Stimulated activated CD8-positive, alpha-beta memory T cell treated with anti-CD3 and anti-CD28 coated beads, Interleukin-15, amount 100 ng/mL, for 4 hours (primary cell): ENCODE measurements at places on chromosomes 12 and 14.

DNA sequence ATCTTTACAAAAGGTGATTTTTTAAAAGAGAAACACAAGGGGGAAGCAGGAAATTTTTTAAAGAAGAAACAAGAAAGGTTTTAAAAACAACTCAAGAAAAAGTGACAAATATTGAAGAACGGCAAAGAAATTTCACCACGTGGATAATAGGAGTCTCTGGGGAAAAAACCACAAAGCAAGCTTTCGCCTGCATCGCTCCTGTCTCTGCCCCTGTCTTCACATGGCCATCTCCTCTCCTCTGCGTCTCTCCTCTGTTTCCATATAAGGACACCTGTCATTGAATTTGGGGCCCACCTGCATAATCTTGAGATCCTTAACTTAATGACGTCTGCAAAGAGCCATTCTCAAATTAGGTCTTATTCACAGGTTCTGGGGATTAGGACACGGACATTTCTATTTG lies 175.8 kb downstream of the ETV6 start:
- DNase-seq: no peak

GRCh38 chr14:100526632-100527031 lies 60.6 kb downstream of the BEGAIN start:
- no peak for DNase-seq

DNA sequence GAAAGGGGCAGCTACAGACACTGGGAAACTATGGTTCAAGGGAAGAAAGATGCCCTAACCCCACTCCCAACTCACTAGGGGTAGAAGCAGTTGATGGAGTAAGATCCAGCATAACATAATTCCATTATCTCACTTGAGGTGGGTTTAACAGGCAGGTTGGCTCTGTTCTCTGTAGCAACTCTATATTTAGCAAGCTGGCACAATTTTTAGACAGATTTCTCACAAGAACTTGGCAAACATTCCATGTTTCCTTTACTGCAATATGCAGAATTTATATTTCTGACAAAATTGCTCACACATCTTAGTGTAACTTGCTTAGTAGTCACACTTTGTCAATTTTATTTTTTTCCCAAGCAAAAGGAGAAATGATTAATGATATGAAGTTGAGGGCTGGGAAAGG lies 475.4 kb downstream of the RMST start:
- DNase-seq: no peak

GRCh38 chr12:2248901-2249381 lies 196.2 kb downstream of the CACNA1C start:
- no peak for DNase-seq

GRCh38 chr14:26621807-26622560 lies 24.2 kb upstream of the NOVA1 start:
- no peak for DNase-seq

- no peak for DNase-seq
Measured at GRCh38 chr12:94712815-94713515, 62.6 kb upstream of the TMCC3 start.

DNA sequence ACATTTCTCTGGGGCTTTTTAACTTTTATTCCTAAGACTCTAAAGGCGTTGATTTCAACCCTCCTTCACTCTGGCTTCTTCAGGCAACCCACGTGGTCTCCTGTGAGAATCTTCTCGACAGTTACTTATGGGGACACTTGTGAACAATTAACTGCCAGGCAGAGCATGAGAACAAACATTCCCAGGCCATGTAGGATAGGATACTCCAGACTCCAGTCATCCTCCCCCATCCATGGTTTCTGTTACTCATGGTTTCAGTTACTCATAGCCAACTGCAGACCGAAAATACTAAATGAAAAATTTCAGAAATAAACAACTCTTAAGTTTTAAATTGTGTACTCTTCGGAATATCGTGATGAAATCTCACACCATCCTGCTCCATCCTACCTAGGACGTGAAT lies 19.5 kb downstream of the GPR68 start:
- no peak for DNase-seq

- no peak for DNase-seq
Measured at GRCh38 chr12:119230807-119231206, 52.1 kb downstream of the HSPB8 start.

DNA sequence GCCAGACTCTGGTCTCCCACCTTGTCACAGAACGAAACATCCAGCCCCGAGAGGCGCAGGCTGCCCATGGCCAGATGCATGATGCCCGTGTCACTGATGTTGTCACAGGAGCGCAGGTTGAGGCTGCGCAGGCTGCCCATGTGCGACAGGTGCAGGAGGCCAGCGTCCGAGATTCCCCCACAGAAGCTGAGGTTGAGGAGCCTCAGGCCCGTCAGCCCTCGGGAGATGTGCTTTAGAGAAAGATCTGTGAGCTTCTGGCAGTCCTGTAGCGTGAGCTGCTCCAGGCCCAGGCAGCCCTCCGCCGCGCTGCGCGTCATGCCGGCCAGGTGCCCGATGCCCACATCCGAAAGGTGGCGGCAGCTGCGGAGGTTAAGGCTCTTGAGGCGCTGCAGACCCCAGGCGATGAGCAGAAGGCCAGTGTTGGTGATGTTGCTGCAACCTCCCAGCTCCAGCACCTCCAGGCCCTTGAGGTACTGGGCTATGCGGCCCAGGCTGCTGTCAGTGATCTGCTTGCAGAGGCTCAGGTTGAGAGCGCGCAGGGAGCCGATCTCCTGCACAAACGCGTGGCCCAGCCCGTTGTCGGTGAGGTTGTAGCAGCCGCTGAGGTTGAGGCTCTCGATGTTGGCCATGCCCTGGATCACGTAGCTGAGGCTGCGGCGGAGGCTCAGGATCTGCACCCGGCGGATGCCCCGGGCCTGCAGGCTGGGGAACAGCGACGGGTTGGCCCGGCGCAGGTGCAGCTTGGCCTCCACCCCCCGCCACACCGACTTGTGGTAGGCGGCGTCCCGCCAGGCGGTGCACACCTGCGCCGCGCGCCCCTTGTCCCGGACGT lies 991 bp downstream of the FBXL14 start:
- no peak for DNase-seq

- DNase-seq: no peak
Measured at GRCh38 chr12:72191761-72192160, 80.4 kb upstream of the TRHDE start.

- no peak for DNase-seq
Measured at GRCh38 chr12:7694556-7695236, 879 bp downstream of the GDF3 start.

DNA sequence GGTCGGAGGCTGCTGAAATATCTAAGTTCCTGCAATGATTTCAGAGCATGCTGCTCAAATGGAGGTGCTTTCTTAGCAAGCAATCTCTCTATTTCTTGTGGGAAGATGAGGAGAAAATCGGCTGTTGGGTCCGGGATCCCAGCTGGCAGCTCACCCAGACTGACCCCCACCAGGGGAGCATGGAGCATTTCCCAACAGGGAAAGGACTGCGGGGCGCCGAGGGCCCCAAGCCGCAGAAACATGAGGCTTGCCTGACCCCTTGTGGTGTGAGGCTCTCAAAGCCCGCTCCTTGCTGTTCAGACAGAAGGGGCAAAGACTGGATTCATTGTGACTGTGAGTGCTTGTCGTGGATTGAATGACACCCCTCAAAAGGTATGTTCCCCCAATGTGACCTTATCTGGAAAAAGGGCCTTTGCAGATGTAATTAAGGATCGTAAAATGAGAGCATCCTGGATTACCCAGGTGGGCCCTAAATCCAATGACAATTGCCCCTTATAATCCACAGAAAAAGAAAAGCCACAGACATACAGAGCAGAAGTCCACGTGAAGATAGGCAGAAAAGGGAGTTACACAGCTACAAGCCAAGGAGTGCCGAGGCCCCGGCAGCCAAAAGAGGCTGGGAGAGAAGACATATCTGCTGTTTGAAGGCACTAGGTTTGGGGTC lies 116.3 kb upstream of the VASH1 start:
- DNase-seq: no peak

DNA sequence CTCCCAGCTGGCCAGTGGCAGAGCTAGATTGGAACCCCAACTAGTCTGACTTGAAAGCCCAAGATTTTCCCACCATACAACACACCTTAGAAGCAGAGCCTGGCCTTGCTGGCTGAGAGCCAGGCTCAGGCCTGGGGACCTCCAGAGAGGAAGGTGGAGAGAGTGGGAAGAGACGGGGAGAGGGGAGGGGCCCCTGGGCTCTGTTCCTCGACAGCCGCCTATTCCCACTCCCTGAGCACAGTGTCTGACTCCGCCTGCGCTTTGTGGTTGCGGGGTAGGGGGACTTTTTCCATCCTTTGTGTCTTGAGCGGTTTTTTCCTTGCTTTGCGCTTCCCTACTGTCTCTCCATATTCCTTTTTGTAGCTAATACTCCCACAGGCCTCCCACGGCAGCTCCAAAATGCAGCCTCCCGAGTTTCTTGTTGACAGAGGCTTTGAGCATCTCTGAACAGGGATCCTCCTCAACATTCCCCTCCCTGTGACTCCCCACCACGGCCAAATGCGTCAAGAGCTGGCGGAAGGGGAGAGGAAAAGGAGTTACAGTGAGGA lies 4.0 kb upstream of the KCNH3 start:
- no peak for DNase-seq

DNA sequence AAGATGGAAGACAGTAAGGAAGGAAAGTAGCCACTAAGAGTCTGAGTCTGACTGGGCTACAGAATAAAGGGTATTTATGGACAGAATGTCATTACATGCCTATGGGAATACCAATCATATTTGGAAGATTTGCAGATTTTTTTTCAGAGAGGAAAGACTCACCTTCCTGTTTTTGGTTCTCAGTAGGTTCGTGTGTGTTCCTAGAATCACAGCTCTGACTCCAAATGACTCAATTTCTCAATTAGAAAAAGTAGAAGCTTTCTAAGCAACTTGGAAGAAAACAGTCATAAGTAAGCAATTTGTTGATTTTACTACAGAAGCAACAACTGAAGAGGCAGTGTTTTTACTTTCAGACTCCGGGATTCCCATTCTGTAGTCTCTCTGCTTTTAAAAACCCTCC lies 15.4 kb upstream of the PAPLN start:
- DNase-seq: no peak

- DNase-seq: no peak
Measured at GRCh38 chr14:99316281-99317163, 44.5 kb upstream of the BCL11B start.

DNA sequence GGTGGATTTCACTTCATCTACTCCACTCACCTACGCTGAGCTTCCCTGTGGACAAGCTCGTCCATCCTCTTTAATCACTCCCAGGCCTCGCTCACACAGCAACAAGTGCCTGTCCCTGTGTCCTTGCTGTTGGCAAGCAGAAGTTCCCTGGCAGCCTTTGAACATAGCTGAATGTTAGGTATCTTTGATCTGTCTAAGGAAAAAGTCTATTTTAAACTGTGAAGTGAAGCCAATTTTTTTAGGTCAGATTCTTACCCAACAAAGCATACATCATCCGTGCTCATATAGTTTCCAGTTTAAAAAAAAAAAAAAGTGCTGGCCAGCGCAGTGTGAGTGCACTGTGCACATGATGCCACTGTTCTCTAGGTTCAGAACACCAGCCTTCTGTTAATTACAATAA lies 36.3 kb downstream of the PPP2R5C start:
- no peak for DNase-seq

GRCh38 chr14:68705741-68706283 lies 87.1 kb downstream of the ZFP36L1 start:
- DNase-seq: no peak

GRCh38 chr12:121287267-121287954 lies 9.1 kb downstream of the CAMKK2 start:
- no peak for DNase-seq
